ENCODE measurements at places on chromosomes 1 and 21. TPM values are rescaled to one million over a fixed set of nuclear protein-coding genes. Genes with fewer than 3 reads are reported as not detected.

Gene CYP4A22
- polyA plus RNA-seq, result not detected

Gene ARL8A
- 65.4 TPM for polyA plus RNA-seq

GRCh38 chr1:83625646-83626045 is 373.3 kb downstream of the TTLL7 start:
- DNase-seq, result no peak

DNA sequence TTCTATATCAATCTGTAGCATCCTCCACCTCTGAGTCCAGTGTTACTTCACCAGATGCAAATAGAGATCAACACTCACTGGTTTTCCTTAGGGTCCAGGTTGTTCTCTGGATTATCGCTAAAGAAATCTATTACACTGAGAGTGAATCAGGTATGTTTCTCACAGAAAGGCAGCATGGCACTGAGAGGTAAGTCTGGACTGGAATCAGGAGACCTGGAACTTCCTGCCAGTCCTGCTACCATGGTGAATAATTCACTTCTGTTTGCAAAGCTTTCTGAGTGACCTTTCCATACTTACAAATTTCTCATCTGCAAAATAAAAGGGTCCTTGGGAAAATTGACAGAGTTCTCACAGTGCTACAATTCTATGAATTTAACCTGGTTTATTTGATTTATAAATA is 1583.3 kb downstream of the MRPL39 start:
- DNase-seq, result no peak

- DNase-seq, result no peak
These were observed 14.6 kb downstream of the FOXD2 start for GRCh38 chr1:47452426-47452825.

Gene B3GALT5
- 2.9 TPM for polyA plus RNA-seq

DNA sequence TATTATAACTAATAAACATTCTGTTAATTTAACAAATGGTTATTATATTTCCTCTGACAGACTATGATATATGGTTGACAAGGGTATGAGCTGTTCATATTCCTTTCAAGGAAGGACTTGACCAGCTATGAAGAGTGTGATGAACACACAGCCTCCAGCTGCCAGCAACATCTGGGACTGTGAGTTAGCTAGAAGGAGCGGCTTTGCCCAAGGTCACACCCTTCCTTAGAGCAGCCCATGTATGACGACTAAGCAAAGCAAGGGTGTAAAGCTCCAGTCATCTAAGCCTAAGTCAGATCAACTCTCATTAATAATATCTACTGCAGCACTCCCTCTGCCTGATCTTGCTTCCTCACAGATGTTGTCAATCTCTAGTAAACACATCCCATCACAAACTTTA is 355.4 kb downstream of the PLPP3 start:
- DNase-seq, result no peak

Gene ALPL
- polyA plus RNA-seq, result 8.5 TPM

- DNase-seq, result no peak
These were observed 26.9 kb downstream of the SPATA46 start for GRCh38 chr1:162349635-162350330.

DNA sequence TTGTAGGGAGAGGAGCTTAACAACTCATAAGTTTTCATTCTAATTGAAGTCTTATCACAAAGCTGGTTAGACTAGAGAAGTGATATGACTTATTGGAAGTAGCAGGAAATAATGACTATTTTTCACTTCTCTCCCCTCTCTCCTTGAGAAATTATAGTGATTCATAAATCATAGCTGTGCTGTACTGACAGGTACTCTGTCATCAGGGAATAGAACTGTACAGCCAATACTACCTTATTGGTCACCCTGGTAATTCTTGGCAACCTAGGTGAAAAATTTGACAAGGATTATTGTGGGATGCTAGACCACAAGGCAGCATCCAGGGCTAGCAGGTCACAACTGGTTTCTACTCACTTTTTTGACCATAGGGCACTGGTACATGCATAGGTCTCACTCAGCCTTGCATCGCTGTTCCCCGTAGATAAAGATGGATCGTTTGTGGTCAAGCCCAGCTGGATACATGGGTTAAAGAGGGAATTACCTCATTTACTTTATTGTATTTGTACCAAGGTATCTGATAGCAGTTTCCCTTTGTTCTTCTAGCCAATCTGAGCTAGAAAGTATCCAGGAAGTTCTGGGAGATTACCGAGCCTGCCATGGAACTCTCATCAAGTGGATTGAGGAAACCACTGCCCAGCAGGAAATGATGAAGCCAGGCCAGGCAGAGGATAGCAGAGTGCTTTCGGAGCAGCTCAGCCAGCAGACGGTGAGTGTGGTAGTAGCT is 113.6 kb downstream of the MACF1 start:
- DNase-seq, result no peak

DNA sequence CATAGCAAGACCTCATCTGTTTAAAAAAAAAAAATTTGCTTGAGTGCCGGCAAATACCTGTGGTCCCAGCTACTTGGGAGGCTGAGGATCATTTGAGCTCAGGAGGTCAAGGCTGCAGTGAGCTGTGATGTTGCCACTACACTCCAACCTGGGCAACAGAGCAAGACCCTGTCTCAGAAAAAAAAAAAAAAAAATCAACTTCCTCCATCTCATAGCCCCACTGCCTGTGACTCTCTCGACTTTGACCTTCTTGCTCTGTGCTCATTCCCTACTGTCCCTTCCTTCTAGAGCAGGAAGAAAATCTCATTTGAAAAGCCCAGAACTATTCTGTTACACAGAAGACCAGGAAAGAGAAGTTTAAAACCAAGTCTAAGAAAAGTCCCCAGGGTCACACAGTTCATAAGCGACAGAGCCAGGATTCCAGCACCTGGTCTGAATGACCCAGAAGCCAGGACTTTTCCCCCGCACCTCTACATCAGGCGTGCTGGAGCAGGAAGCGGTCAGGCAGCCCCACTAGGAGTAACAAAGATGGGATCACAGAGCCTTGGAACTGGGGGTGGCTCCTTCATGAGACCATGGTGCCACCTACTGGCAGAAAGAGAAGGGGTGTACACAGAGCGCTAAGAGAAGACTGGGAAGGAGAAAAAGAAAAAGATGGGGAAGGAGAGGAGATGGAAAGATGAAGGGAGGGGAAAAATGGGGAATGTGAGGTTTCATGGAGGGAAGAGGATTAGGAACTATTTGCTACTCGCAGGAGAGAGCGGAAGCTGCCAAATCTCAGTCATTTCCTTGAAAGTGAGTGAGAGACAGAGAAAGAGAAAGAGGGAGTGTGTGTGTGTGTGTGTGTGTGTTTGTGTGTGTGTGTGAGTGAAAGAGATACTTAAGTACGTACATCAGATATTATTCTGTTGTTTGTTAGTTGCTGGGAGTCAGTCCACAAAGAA is 3.1 kb upstream of the P3R3URF start:
- DNase-seq, result peak; percentile 87

Gene NTRK1
- 0.37 TPM for polyA plus RNA-seq

- DNase-seq, result no peak
These were observed 21.1 kb downstream of the OLFML3 start for GRCh38 chr1:114000406-114000805.

Gene FAM3B
- 0.81 TPM for polyA plus RNA-seq

GRCh38 chr1:41268154-41268770 is 26.2 kb upstream of the SCMH1 start:
- DNase-seq, result peak; percentile 80

- DNase-seq, result no peak
These were observed 22.5 kb downstream of the MYOG start for GRCh38 chr1:203063287-203063686.

- no peak for DNase-seq
These were observed 57.5 kb downstream of the KIAA0319L start for GRCh38 chr1:35499652-35500176.

DNA sequence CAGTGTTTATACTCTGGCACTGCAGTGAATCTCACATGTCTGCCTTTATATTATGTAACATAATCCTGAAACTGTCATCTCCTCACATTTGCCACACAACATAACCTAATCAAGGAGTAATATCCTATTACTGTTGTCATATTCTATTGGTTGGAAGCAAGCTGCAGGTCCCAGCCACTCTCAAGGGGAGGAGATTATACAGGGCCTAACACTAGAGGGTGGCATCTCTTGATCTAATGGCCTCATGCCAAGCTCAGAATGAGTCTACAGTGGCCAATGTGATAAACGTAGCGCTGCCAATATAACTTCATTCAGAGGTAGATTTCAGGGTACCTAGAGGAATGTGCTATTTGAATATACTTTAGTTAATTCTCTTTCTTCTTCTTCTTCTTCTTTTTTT is 166.8 kb downstream of the BACH1 start:
- no peak for DNase-seq

DNA sequence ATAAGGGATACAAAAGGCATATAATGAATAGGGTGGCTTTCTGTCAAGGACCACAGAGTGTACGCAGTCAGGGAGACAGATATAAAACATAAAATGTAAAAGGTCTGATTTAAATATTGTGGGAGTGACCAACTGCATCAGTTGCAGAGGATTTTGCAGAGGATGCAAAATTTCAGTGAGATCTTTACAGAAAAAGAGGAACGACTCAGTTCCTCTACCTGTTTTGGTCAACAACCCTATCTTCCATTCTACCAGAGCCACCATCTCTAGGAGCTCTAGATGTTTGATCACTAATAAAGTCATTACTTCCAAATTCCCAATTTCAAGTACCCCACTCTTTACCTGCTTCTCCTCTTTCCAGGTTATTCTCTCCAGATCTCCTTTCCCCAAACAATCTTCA is 16.5 kb downstream of the SOD1 start:
- DNase-seq, result no peak

DNA sequence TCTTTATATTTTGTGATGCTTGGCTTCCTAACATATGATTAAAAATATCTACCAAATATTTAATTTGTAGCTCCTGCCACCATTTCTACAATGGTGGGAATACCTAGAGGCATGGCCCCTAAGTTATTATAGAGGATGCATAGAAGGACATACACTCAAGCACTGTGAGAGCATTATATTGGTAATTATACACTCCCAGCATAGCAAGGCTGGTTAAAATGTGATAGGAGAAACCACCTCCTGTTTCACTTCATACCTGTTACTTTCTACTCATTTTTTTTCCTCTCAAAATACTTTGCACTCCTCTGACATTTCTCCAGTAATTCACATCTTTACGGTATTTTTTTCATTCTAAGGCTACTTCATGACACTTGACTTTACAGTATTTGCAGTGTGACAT is 92.9 kb downstream of the HS2ST1 start:
- no peak for DNase-seq

- DNase-seq, result no peak
These were observed 3.4 kb downstream of the MYOM3 start for GRCh38 chr1:24108334-24109165.

Gene RBBP5
- polyA plus RNA-seq, result 12.2 TPM

DNA sequence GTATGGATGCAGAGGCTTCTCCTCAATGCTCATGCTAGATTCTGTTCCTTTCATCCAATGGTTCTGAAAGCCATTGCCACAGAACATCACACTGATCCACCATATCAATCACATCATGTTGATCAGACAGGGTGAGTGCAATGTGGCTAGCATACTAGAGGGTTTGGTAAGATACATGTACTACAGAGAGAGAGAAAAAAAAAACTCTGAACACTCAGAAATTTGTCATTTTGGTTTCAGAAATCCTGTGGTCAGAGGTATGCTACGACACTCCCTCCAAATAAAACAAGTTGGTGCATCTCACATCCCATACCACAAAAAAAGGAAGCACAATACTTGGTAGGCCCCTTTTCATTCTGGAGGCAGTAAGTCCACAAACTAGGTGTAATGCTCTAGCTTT is 35.4 kb downstream of the OR10J1 start:
- DNase-seq, result no peak

DNA sequence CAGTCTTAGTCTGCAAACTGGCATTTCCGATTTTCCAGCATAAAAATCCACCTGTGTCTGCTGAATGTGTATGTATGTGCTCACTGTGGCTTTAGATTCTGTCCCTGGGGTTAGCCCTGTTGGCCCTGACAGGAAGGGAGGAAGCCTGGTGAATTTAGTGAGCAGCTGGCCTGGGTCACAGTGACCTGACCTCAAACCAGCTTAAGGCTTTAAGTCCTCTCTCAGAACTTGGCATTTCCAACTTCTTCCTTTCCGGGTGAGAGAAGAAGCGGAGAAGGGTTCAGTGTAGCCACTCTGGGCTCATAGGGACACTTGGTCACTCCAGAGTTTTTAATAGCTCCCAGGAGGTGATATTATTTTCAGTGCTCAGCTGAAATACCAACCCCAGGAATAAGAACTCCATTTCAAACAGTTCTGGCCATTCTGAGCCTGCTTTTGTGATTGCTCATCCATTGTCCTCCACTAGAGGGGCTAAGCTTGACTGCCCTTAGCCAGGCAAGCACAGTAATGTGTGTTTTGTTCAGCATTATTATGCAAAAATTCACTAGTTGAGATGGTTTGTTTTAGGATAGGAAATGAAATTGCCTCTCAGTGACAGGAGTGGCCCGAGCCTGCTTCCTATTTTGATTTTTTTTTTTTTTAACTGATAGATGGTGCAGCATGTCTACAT is 2.5 kb upstream of the OLFML3 start:
- no peak for DNase-seq

- DNase-seq, result peak; percentile 27
These were observed 32.3 kb downstream of the SLC66A1 start for GRCh38 chr1:19344372-19344810.

Gene HSPB7
- polyA plus RNA-seq, result 137 TPM

- DNase-seq, result no peak
These were observed 29.5 kb upstream of the LAMC1 start for GRCh38 chr1:182993746-182994145.

DNA sequence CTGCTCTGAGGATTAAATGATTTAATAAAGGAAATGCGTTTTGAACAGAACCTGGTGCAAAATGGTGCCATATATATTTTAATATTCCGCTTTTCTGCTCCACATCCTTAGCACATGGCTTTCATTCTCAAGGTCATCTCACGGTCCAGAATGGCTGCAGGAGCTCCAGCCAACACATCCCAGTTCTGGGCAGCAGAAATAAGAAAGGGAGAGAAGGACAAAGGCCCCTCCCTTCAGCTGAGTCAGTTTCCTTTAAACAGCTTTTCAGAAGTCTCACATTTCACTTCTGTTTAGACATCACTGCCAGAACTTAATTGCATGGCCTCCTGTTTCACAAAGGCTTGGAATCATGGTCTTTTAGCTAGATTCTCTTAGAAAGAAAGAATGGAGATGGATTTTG is 75.2 kb upstream of the LRRN2 start:
- no peak for DNase-seq

Gene PADI2
- 81.9 TPM for polyA plus RNA-seq

Gene PGLYRP3
- polyA plus RNA-seq, result not detected

Gene DENND1B
- polyA plus RNA-seq, result 4.9 TPM

- no peak for DNase-seq
These were observed 65.6 kb upstream of the PLXNA2 start for GRCh38 chr1:208309771-208310170.

Data from muscle of arm (tissue), 14 donors.